ENCODE measurements at places on chromosomes 11 and 22.

GRCh38 chr11:58963551-58964104 lies 24.3 kb downstream of the GLYATL1 start:
- DNase-seq = no peak

GRCh38 chr11:45319077-45319476 lies 32.9 kb upstream of the SYT13 start:
- no peak for DNase-seq

DNA sequence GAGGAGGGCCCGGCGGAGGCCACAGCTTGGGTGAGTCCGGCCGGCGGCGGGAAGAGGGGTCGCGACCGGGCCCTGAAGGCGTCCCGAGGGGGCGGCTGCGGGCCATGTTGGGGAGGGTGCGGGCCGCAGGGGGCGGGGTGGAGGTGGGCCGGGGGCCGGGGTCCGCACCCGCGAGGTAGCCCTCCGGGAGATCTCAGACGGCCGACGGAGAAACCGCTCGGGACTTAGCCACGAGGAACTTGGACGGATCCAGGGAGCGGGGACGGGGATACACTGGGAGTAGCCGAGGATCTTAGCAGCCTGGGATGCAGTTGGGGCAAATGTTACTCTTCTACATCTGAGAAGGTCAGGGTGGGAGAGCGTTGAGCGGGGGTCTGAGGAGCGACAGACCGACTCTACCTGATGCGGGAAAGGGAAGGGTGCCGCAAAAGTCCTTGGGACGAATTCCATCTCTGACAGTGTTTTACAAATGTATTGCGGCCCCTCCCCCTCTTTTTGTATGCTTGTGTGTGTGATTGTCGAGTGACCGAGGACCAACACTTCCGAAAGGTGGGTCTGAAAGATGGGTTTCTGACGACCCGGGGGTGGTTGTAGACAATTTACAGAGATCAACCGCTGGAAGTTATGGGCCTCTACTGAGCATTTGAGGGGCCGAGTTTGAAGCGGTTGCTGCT lies 658 bp downstream of the STIP1 start:
- DNase-seq = no peak

- no peak for DNase-seq
Measured at GRCh38 chr11:14336507-14337503, 22.2 kb downstream of the RRAS2 start.

- DNase-seq = no peak
Measured at GRCh38 chr22:24579258-24579601, 13.6 kb downstream of the LRRC75B start.

DNA sequence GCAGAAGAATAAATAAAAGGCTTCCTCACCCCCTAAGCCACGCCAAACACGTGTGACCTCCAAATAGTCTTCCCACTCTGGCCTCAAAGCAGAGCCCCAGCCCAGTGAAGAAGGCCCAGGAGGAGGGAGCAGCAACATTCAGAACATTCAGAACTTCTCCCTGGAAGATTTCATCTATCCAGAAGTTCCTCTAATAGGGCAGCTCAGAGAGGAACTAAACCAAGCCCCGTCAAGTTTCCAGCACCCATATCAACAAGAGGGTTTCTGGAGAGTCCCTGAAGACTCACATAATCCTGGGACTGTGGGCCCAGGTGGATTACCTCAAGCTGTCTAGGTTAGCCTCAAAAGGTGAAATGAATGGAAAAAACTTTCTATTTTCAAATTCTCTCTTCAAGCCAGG lies 39.4 kb downstream of the PC start:
- DNase-seq = no peak

DNA sequence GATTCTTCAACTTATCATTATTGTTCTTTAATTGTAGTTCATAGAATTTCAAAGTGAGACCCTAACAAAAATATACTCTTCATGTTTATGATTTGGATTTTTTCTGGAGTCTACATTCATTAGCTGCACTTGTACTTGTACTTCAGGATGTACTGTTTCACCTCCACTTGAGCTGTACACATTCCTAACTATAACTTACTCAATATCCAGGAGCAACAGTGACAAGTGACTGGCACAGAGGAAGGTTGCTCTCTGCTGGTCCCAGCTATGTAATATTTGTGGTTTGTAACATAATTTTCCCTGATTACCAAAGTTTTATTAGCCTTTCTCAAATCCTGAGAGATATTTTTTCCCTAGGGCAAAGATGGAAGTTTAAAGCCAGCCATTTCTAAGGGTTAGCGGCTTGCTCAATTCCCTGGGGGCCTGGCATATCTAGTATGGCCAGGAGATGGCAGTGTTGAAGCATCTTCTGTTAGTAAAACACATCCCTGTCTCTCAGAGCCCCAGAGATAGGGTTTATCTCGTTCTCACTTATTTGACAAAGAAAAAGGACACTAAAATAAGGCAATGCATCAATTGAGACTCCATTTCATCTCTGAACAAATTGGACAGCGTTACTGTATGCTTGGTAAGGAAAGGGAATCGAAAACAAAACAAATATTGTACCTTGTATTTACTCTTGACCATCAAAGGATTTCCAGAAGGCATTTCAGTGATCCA lies 14.2 kb downstream of the OR52A5 start:
- no peak for DNase-seq

DNA sequence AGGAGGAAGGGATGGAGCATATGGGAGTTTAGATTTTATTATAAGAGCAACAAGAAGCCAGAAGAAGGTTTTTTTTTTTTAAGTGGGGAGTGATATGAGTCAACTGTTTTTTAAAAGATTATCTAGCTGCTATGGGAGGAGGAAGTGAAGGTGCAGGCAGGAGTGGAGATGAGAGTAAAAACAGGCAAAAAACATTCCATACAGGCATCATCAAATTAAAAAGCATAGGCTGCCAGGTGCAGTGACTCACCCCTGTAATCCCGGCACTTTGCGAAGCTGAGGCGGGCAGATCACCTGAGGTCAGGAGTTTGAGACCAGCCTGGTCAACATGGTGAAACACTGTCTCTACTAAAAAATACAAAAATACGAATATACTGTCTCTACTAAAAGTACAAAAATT lies 368.4 kb upstream of the MTNR1B start:
- no peak for DNase-seq

DNA sequence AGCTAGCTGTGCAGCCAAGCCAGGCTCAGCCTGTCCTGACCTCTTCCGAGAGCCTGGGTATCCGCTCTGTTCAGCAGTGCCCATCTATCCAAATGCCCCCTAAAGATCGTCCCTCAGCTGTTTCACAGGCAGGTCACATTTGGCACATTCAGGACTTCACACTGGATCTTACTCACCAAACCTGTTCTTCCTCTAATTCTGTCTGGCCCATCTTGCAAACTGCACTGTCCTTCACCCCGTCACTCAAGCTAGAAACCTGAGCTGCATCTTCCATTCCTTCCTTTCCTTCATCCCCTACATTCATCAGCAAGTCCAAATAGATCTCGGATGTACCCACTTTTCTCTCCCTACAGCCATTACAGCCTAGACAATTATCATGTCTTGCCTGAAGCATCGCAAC lies 60.7 kb upstream of the CSNK2A3 start:
- DNase-seq = no peak

DNA sequence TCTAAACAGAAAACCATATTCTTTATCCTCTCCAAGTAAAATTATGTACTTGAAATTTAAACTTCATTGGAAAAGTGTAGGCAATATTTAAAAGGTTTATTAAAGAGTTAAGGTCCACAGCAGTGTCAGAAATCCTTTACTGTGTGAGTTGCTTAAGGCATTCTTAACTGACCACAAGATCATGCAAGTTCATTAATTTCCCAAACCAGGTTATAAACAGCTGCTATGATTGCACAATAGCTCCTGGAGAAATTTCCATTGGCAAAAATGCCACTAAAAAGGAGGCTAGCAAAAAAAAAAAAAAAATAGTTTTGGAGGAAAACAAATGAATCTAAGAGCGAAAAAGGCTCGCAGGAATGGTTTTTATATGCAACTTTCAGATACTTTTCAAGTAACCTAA lies 106.2 kb downstream of the ETS1 start:
- DNase-seq = no peak

- no peak for DNase-seq
Measured at GRCh38 chr11:128465946-128466705, 121.2 kb downstream of the ETS1 start.

DNA sequence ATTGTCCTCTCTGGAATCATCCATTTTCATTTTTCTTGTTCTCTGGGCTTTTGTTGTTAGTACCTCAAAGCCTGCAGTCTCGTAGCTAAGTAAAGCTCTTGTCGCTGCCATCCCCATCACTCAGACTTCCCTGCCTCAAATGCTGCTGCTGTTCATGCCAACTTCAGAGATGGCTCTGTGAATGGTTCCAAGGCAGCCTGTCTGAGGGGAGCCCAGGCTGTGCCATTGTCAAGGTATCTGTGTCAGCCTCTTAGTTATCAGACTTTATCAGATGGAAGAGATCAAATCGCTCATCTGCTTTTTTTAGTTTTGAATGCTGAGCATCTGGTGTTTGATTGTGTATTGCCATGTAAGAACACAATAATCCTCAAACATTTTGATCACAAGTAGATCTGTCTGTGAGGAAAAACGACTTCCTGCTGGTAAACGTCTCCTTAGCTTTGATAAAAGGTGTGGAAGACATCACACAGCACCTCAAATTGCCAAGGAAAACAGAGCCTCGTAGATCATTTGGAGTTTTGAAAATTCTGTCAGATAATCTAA lies 304.2 kb upstream of the ZC3H12C start:
- no peak for DNase-seq

DNA sequence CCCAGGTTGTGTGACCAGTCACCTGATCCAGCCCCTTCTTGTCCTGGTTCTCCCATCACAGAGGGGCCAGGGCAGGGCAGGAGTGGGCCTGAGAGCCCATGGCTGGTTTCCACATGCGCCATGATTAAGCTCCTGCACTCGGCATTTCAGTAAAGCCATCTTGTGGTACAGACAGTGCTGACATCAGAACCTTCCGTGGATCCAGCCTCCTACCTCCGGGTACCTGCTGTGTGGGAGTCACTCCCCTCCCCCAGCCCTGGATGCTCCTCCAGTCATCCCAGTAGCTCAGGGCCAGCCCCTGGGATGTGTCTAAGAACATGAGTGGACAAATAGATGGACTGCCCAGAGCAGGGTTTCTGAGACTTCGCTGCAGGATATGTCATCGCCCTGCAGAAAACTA lies 22.1 kb upstream of the MGAT3 start:
- no peak for DNase-seq

GRCh38 chr11:18027475-18027874 lies 14.6 kb upstream of the SERGEF start:
- no peak for DNase-seq

GRCh38 chr22:46373921-46374662 lies 38.6 kb downstream of the TRMU start:
- peak; percentile 56 for DNase-seq

- DNase-seq = no peak
Measured at GRCh38 chr22:41976070-41976901, 7.0 kb downstream of the SEPTIN3 start.

GRCh38 chr11:47775240-47775869 lies 8.2 kb upstream of the FNBP4 start:
- no peak for DNase-seq

DNA sequence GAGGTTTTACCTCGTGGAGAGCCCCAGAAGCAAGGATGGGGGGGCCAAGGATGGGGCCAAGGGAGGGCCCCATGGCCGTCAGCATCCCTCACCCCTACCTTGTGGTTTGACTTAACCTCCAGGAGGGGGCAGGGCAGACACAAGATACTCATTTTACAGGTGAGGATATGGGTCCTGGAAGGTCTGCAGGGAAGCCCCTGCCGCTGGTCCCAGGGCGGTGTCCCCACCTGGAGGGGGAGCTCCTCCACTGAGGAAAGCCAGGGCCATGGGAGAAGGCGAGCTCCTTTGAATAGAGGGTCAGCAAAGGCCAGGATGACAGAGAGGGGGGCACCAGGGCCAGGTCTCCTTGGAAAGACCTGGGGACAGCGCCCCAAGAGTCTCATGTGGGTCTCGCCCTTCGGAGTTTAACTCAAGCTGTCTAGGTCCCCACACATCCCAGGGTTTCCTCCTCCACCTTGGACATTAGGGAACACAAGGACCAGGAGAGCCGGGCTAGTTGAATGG lies 5.9 kb upstream of the ADORA2A start:
- DNase-seq = no peak

- no peak for DNase-seq
Measured at GRCh38 chr11:100459811-100460210, 227.3 kb upstream of the ARHGAP42 start.

DNA sequence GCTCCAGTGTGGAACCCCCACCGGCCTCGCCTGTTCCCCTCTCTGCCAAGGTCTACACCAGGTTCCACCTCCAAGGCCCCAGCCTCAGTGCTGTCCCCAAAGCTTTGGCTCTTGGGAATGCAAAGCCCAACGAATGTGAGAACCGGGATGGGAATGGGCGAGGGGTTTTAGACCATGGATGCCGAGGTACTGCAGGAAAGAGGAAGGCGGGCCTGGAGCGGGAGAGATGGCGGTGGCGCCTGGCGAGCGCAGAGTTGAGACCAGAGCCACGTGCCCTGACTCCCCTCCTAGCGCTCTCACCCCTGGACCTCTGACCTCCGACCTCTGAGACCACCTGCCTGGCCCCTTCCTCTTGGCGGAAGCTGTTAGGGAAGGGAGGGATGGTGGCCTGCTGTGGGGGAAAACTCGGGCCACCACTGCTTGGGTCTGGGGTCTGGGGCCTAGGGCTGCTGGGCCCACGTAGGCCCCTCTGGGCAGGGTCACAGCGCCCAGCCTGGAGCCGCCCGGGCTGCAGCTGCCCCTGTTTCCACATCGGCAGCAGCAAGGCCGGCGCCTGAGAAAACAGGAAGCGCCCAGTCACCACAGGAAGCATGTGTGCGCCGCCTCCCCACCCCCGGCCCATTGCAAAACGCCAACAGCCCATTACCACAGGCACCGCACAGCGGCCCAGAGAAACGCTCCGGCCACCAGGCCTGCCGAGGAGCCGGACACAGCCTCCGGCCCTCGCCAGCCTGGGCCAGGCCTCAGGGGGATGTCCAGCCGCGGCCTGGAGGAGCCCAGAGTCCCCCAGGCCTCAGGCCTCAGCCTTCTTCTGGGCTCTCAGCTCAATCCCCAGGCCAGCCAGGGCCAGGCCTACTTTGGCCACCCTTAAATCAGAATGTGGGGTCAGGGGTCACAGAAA lies 13.8 kb upstream of the SLC39A13 start:
- DNase-seq = peak; percentile 30

GRCh38 chr11:107405260-107405659 lies 52.4 kb downstream of the CWF19L2 start:
- DNase-seq = no peak
